Endodermal cell (in vitro differentiated cells): ENCODE measurements at places on chromosomes 3 and 15. TPM values are rescaled to one million over a fixed set of nuclear protein-coding genes. Genes with fewer than 3 reads are reported as not detected.

- H3K27ac ChIP-seq, result no peak overlapping the region
- no peak overlapping the region for H3K4me3 ChIP-seq
- DNase-seq, result no peak
- H3K4me1 ChIP-seq, result no peaks in the 10 kb centered on the region
- peaks cover 42% of the 10 kb centered on the region for H3K27me3 ChIP-seq
- H3K36me3 ChIP-seq, result no peaks in the 10 kb centered on the region
Measured at GRCh38 chr3:154119951-154120350, 1.2 kb upstream of the ARHGEF26 start.

DNA sequence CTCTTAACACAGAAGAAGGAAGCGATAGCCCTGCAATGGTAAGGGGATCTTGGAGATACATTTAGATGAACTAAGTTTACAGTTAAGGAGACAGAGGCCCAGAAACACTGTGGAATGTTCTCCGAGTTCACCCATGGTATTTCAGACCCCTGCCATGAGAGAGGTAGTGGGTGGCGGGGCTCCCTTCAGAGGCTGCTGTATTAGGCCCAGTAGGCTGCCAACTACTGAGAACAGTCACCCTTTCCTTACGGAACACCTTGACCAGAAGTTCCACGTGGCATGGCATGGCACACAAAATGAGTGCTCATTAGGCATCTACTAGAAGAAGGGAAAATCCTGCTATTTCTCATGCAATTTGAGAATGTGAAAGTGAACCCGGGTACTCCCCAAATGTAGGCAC lies 195.4 kb downstream of the TNIK start:
- H3K27me3 ChIP-seq, result no peaks in the 10 kb centered on the region
- no peak overlapping the region for H3K27ac ChIP-seq
- no peak for DNase-seq
- H3K4me3 ChIP-seq, result no peak overlapping the region

GRCh38 chr3:161272524-161272923 lies 51.4 kb downstream of the NMD3 start:
- DNase-seq, result no peak
- no peak overlapping the region for H3K27ac ChIP-seq
- no peak overlapping the region for H3K4me3 ChIP-seq
- peaks cover 21% of the 10 kb centered on the region for H3K36me3 ChIP-seq
- H3K4me1 ChIP-seq, result no peaks in the 10 kb centered on the region
- no peaks in the 10 kb centered on the region for H3K27me3 ChIP-seq

GRCh38 chr3:78913711-78914110 lies 854.1 kb downstream of the ROBO1 start:
- DNase-seq, result no peak
- H3K36me3 ChIP-seq, result no peaks in the 10 kb centered on the region
- H3K27me3 ChIP-seq, result no peaks in the 10 kb centered on the region
- H3K4me3 ChIP-seq, result no peak overlapping the region

DNA sequence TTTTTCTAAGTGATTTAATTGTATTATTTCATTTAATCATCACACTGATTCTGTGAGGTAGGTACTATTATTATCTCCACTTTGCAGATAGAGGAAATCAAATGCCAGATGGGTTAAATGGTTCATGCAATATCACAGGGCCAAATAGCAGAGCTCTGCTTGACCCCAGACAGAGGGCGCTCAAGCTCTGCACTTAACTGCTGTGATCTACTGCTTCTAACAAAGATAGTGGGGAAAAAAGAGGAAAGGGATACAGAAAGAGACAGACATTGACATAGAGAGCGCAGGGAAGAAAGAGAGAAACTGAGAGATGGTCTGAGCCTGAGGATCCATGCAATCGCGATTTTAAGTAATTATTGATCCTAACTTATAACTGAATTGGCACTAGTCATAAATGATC lies 279.1 kb upstream of the THRB start:
- H3K27ac ChIP-seq, result no peak overlapping the region
- no peaks in the 10 kb centered on the region for H3K27me3 ChIP-seq
- no peaks in the 10 kb centered on the region for H3K4me1 ChIP-seq

- H3K4me1 ChIP-seq, result peaks cover 9% of the 10 kb centered on the region
- no peaks in the 10 kb centered on the region for H3K27me3 ChIP-seq
- H3K27ac ChIP-seq, result no peak overlapping the region
- H3K36me3 ChIP-seq, result peaks cover 13% of the 10 kb centered on the region
- H3K4me3 ChIP-seq, result peak overlapping the region; percentile 59
Measured at GRCh38 chr3:164351131-164351530, 727.2 kb downstream of the SI start.

- no peak for DNase-seq
- H3K4me1 ChIP-seq, result peaks cover 9% of the 10 kb centered on the region
- no peak overlapping the region for H3K27ac ChIP-seq
- no peaks in the 10 kb centered on the region for H3K27me3 ChIP-seq
- no peak overlapping the region for H3K4me3 ChIP-seq
Measured at GRCh38 chr3:185793381-185793780, 31.5 kb downstream of the IGF2BP2 start.

DNA sequence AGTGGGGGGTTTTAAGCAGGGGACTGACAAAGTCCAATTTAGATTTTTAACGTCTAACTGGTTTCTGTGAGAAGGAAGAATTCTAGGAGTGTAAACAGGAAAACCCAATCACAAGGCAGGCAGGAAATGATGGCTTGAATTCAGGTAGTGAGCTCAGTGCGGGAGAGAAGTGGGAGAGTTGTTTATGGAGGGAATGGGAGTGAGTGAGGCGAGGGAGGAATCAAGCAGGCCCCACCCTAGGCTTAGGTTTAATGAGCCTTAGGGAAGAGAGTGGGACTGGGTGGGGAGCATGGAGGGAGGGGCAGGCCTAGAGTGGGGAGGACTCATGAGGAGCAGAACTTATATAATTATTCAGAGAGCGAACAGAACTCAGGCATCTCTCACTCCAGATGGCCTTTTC lies 17.9 kb downstream of the VIPR1 start:
- no peak for DNase-seq
- no peak overlapping the region for H3K27ac ChIP-seq
- H3K27me3 ChIP-seq, result no peaks in the 10 kb centered on the region
- no peaks in the 10 kb centered on the region for H3K4me1 ChIP-seq
- no peaks in the 10 kb centered on the region for H3K36me3 ChIP-seq

- H3K4me1 ChIP-seq, result peaks cover 13% of the 10 kb centered on the region
- H3K27me3 ChIP-seq, result no peaks in the 10 kb centered on the region
- no peak overlapping the region for H3K4me3 ChIP-seq
- no peaks in the 10 kb centered on the region for H3K36me3 ChIP-seq
- H3K27ac ChIP-seq, result no peak overlapping the region
- DNase-seq, result no peak
Measured at GRCh38 chr3:115321400-115321805, 174.3 kb upstream of the ZBTB20 start.

GRCh38 chr3:113607219-113607596 lies 74.9 kb downstream of the SIDT1 start:
- H3K36me3 ChIP-seq, result no peaks in the 10 kb centered on the region
- no peak overlapping the region for H3K4me3 ChIP-seq
- H3K27ac ChIP-seq, result no peak overlapping the region
- no peak for DNase-seq
- no peaks in the 10 kb centered on the region for H3K27me3 ChIP-seq
- peaks cover 5% of the 10 kb centered on the region for H3K4me1 ChIP-seq

DNA sequence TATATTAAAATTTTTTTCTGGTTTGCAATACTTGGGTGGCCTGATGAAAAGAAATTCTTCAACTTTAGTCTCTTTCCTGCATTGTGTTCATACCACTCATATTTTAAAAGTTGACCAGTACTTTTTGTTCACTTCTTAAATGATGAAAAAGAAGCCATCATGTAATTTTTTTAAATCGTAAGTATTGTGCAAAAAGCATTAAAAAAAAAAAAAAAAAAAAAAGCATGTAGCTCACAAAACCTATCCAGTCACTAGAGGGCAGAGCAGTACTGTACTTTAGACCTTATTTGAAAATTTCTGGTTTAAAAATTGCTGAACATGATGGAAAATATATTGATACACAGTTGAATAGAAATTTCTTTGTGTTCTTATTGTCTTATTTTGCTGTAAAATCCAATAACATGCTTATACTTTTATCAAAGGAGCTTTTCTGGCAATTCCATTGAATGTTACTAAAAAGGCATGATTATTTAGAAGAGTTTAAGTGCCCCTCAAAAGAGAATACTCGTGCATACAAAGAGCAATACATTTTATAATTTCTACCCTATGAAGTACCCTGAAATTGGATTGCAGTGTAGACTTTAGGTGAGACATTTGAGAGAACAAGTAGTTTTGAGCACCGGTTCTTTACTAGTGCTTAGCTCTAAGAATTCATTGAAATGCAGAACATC lies 137.7 kb downstream of the BBX start:
- no peak overlapping the region for H3K4me3 ChIP-seq
- H3K4me1 ChIP-seq, result no peaks in the 10 kb centered on the region
- no peaks in the 10 kb centered on the region for H3K36me3 ChIP-seq
- H3K27ac ChIP-seq, result no peak overlapping the region
- DNase-seq, result no peak

- DNase-seq, result no peak
- no peak overlapping the region for H3K4me3 ChIP-seq
- no peaks in the 10 kb centered on the region for H3K4me1 ChIP-seq
- no peak overlapping the region for H3K27ac ChIP-seq
- no peaks in the 10 kb centered on the region for H3K27me3 ChIP-seq
- H3K36me3 ChIP-seq, result no peaks in the 10 kb centered on the region
Measured at GRCh38 chr3:69994919-69995318, 4.6 kb upstream of the SAMMSON start.

DNA sequence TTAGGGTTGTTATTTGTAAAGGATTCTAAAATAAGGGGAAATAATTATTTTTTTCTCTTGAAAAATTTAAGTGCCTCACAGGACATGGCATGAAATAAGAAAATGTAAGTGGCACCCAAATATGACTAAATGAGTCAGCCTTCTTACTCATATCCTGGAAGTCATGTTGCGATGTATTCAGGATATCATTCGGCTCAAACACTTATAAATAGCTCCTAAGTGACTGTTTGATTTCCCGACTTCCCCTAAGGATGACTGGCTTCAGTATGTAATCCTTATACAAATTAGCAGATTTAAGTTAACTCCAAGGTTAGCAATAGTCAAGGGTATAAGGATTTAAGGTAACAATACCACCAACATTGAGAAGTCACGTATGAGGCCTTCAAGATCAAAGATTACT lies 57.3 kb upstream of the OSTN start:
- no peak overlapping the region for H3K27ac ChIP-seq
- H3K4me1 ChIP-seq, result no peaks in the 10 kb centered on the region
- H3K36me3 ChIP-seq, result no peaks in the 10 kb centered on the region
- no peak for DNase-seq
- H3K27me3 ChIP-seq, result no peaks in the 10 kb centered on the region
- H3K4me3 ChIP-seq, result no peak overlapping the region

- no peaks in the 10 kb centered on the region for H3K4me1 ChIP-seq
- no peak overlapping the region for H3K4me3 ChIP-seq
- no peak for DNase-seq
- no peaks in the 10 kb centered on the region for H3K27me3 ChIP-seq
- H3K27ac ChIP-seq, result no peak overlapping the region
Measured at GRCh38 chr3:41726891-41727290, 235.0 kb downstream of the ULK4 start.

DNA sequence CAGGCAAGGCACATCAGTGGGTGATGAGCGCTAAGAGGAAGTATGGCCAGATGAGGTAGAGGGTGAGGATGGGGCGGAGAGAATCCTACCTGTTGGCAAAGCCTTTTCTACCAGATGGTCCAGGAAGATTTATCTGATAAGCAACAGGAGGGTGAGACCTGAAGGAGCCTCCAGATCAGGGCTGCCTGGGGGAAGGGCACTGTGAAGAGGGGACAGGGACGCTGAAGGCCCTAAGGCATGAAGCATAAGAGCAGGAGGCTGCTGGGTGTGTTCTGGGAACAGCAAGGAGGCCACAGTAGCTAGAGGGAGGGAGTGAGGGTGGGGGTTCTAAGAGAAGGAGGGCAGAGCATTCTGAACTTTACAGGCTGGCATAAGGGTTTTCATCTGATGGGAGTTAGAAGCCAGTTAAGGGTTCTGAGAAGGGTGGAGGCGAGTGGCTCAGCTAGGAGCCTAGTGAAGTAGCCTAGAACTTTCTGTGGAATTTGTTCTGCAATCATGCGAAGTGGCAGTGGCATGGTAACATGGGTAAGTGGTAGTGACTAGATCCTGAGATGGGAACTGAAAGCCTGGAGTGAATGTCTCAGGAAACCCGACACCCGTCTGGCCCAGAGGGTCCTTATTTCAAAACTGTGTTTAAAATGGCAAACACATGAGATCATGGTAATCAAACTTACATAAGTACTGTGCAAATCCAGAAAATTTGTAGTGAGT lies 29.9 kb downstream of the CGNL1 start:
- H3K4me1 ChIP-seq, result peaks cover 47% of the 10 kb centered on the region
- H3K4me3 ChIP-seq, result no peak overlapping the region
- H3K27ac ChIP-seq, result no peak overlapping the region
- H3K36me3 ChIP-seq, result peaks cover 39% of the 10 kb centered on the region
- no peak for DNase-seq

DNA sequence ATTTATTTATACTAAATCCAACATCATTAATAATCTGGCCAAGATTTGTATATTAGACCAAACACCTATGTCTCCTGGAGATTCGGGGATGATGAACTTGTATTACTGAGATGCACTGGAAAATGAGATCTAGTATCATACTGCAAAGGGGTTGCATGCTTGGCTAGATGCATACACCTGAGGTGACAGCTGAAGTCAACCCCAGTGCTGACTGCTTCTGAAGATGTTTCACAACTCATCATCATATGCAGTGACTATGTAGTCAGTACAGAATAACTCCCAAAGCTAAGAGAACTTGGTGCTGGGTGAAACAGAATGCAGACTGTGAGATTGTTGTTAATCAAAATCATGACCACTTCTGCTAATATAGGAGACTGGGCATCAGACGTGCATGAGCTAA lies 1114.2 kb downstream of the NSUN3 start:
- DNase-seq, result no peak
- H3K4me1 ChIP-seq, result peaks cover 6% of the 10 kb centered on the region
- H3K4me3 ChIP-seq, result no peak overlapping the region
- no peaks in the 10 kb centered on the region for H3K27me3 ChIP-seq

- no peak overlapping the region for H3K27ac ChIP-seq
- no peaks in the 10 kb centered on the region for H3K27me3 ChIP-seq
- H3K4me1 ChIP-seq, result peaks cover 5% of the 10 kb centered on the region
- no peak overlapping the region for H3K4me3 ChIP-seq
- no peak for DNase-seq
Measured at GRCh38 chr3:177589041-177589650, 391.9 kb upstream of the TBL1XR1 start.

CCR2 gene
- total RNA-seq, result not detected in 3 replicates

CCDC80 gene
- 10.0 to 32.1 TPM (median 31.5 TPM) in 3 replicates for total RNA-seq

GOLGA8A gene
- total RNA-seq, result 60.8 to 190 TPM (median 63.9 TPM) in 3 replicates

DIPK2A gene
- total RNA-seq, result 41.3 and 42.5 TPM in 2 replicates

SLC28A1 gene
- not detected in 3 replicates for total RNA-seq

SNTN gene
- not detected in 3 replicates for total RNA-seq

LSAMP gene
- 4.4 and 6.4 TPM in 2 replicates for total RNA-seq

EIF5A2 gene
- 8.4 and 10.5 TPM in 2 replicates for total RNA-seq

ESYT3 gene
- 6.8 and 7.7 TPM in 2 replicates for total RNA-seq

ZNF660 gene
- total RNA-seq, result 15.5 and 19.9 TPM in 2 replicates

CCR8 gene
- 0.22 TPM in 1 of 2 replicates, not detected in the other for total RNA-seq

SCAPER gene
- 11.8 and 12.2 TPM in 2 replicates for total RNA-seq

CPEB1 gene
- total RNA-seq, result 0.36 to 1.5 TPM (median 1.0 TPM) in 3 replicates

TLNRD1 gene
- 25.1 and 26.0 TPM in 2 replicates for total RNA-seq
